ENCODE measurements at places on chromosomes 1 and 21.

- no peak for DNase-seq
Observed at GRCh38 chr1:152995842-152996241, 5.7 kb upstream of the SPRR3 start.

DNA sequence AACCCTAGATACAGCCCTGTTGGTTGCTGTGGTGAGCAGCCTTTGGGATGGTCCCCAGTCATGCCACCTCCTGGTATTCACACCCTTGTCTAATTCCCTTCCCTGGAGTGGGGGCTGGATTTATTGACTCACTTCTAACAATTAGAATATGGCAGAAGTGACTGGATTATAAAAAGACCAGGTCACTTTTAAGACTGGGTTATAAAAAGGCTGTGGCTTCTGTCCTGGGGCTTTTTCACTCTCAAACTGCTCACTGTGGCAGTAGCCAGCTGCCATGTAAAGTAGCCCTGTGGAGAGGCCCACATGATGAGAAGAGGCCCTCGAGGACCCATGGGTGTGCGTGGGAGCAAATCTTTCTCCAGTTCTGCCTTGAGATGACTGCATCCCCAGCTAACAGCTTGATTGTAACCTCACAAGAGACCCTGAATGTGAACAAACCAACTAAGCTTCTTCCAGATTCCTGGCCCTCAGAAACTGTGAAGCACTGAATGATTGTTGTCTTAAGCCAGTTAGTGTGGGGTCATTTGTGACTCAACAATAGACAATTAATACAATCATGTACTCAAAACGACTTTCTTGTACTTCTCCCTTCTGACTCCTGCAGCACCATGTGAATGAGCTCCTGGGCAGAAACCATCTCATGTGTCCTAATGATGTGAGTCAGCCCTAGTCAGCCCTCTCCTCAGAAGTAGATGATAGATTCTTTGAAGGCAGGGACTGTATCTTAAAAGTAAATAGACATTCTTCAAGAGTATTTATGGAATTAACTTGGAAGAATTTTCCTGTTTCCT is 234.9 kb downstream of the TNR start:
- no peak for DNase-seq

DNA sequence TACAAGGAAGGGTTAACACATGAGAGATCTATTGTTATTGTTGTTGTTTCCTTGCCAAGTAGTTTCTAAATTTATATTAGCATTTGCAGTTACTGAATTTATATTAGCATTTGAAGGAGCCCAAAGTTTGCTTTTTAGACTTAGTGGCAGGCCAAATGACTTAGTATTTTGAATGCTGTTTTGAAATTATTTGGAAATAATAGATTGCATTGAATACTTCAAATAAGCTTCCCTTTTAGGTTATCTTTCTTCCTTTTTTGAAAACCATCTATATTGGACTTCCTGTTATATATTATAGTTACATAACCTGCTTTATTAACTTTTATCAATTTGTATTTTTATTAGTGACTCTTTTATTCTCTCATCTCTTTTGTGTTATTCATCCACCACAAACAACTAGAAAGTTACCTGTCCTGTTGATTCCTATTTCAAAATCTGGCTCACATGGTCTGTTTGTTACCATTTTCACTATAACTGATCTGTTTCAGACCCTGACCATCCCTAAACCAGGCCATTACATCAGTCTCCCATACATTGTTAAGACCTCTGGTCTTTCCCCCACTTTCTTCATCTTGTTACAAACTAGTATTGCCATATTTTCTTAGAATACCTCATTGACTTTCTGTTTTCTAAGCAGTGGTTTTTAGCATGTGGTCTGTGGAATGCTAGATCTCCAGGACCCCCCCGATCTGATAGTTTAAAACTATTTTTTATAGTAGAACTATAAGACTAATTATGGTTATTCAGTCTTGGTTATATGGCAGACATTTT is 185.2 kb downstream of the RASAL2 start:
- no peak for DNase-seq

GRCh38 chr1:109241344-109241743 is 8.0 kb upstream of the CELSR2 start:
- DNase-seq: no peak

DNA sequence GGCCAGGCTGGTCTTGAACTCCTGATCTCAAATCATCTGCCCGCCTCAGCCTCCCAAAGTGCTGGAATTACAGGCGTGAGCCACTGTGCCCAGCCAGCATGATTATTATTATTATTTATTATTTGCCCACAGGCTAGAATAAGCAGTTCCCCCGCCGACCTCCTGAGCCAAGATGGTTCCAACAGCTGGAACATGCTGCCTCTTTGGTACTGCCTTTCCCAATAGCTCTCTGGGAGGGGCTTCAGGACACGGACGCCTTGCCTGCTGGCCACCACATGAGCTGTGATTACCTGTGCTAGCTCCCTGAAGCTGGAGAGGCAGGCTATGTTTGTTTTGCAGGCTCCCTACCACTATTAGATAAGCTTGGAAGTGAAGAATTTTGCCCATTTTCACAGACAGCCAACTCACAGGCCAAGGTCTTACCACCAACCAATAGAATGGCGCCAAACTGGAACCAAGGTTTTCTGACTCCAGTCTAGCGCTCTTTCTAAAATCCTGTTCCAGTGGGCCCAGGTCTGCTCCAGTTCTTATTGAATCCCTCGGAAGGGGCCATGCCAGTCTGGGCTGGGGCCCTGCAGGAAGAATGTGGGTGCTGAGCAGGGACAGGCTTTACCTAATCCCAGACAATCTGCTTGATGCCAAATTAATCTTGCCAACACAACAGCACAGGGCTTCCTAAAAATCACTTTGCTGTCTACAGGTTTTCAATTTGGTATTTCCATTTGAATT is 2.1 kb upstream of the GPR61 start:
- no peak for DNase-seq

DNA sequence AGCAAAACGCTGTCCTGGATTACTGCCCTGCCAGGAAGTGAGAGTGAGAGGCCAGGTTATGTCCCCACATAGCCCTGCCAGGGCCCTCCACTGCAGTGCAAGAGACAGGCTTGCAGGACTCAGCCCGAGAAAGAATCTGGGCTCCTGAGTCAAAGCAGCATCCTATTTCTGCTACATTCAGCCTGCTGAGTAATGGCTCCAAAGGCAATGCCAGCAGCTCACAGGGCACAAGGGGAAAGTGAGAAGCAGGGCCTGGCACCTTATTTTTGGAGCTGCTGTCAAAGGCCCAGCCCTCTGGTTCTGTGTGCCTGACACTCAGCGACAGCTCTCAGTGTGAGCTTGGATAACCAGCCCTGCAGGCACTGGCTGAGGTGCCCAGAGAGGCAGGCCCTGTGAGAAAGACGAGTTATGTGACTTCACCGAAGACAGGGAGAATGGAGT is 83.9 kb downstream of the DTL start:
- no peak for DNase-seq

- no peak for DNase-seq
Observed at GRCh38 chr1:101908980-101909379, 87.7 kb downstream of the OLFM3 start.

Measured in naive thymus-derived CD4-positive, alpha-beta T cell (primary cell).